ENCODE measurements at places on chromosomes 6 and 20.

DNA sequence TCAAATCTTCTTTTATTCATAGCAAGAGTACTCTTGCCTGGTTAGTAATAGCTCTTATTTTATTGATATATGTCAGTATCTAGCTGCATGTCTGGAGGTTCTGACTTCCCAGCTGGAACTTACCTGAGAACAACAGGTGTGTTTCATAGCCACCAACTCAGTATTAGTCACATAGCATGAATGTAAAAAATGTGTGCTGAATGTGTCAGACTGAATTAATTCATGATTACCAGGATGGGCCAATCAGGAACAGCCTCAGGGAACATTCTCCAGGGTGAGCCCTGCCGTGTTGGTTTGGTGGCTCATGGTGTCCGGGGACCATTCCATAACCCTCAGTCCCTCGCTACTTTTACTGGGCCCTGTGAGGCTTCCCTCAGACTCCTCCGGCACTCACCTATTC lies 99.7 kb downstream of the TULP4 start:
- DNase-seq = no peak

DNA sequence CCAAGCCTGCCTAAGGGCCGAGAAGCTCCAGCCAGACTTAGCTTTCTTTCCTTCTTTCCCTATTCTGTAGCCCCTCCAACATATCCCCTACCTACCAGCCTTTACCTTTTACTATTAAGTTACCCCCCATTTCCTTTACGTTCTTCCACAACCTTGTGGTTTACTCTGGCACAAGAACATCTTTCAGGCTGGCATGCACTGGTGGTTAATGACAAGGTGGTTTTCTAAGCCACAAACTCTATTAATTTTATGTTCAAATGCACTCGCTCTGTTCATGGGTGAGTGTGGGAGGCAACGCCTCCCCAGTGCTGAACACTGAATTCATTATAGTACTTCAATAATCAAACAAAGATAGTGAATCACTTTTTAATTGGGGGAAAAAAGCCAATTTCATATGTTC lies 64.4 kb downstream of the TRERF1 start:
- DNase-seq = no peak

GRCh38 chr6:13941902-13942301 lies 17.1 kb downstream of the RNF182 start:
- DNase-seq = peak; percentile 8

- no peak for DNase-seq
These were observed 33.3 kb downstream of the NQO2 start for GRCh38 chr6:3032986-3033385.

DNA sequence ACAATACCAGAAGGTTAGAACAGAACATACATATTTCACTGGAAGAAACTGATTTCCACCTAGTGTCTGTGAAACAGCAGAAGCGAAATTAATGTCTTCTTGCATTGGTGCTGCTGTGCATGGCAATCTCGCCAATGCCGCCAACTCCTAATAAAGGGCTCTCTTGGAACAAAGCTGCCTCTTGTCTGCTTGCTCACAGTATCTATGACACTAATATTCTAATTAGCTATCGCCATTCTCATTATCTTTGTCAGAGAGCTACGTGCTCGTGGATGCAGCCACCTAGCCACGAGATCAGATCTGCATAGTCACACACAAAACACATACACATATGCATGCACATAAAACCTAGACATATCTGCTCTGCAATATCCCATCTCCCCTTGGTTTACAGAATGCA lies 145.9 kb upstream of the OLIG3 start:
- no peak for DNase-seq

GRCh38 chr20:3798373-3798768 lies 2.3 kb downstream of the CDC25B start:
- DNase-seq = no peak

GRCh38 chr6:153013438-153013837 lies 10.9 kb upstream of the MTRF1L start:
- peak; percentile 26 for DNase-seq

DNA sequence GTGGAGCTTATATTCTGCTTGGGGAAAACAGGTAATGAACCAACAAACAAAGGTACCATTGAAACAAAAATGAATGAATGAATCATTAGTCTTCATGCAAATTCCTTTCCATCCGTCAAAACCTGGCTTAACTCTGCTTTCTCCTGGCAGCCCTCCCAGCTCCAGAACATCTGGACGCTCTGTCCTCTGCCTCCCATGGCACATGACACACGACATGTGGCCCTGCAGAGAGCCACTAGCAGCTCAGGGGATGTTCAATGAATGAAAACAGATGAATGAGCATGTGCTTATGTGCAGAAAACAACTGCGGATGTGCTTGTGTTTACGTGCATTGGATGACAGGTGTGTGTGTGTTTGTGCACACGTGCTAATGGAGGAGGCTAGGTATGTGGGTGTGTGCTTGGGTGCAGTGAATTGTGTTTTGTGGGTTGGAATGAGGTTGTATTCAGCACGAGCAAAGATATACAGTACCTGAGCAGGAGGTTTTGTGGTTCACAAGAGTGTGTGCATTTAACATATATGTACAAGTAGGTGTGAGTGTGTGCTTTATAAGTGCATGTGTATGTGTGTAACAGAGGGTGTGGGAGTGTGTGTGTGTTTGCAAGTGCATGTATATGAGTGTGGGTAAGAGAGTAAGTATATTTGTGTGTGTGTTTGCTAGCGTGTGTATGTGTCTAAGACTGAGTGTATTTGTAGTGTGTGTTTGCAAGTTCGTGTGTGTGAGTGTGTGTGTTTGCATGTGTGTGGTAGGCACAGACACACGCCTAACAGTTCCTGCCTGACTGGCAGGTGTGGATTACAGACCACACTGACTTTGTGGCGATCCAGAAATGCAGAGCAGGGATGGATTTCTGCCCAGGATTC lies 374.1 kb upstream of the SULF2 start:
- DNase-seq = no peak

GRCh38 chr6:133632206-133632605 lies 256.7 kb upstream of the TCF21 start:
- DNase-seq = peak; percentile 70

DNA sequence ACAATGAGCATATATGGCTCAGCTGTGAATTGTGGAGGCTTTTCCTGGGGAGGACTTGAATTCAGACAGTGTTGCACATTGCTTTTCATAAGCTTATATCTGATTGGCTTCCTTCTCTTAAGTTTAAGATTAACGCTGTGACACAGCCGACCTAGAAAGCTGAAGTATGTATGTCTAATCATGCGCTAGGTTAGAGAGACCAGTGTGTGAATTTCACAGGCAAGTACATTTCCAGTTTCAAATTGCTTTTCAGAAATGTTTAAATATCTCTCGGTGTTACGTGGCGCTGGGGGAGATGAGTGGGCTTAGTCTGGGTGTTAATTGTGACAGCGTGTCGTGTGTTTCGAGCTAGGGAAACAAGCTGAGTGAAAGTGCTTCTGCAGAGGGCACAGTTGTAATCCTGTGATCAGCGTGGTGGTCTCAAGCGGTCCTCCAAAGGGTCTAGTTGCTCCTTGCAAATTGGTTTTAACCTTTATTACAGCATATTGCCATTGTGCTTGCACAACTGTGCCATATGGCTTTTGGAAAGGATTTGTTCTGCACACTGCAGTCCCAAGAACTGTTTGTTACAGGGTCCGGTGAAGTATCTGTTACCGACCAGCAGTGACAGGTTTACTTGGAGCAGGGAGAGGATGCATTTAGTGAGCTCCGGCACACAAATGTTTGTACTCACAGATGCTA lies 166.6 kb downstream of the SASH1 start:
- DNase-seq = peak; percentile 69

DNA sequence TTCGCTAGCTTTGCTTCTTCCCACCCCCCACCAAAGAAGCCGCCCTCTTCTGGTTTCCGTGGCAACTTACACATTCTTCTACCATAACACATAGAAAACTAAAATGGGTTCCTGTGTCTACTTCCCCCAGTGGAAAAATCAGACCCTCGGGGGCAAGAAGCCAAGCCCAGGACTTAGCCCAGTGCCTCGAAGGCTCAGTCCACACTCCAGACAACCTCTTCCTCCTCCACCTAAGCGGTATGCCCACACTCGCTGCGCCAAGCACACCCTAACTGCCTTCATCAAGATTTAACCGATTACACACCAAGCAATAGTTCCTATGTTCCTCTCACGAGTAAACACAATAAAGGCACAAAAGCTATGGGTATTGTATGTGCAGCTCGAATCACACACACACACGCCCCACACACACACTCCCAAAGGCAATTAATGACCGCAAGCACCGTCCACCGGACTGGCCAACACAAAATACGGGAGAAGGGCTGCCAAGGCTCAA lies 537 bp downstream of the PPIL4 start:
- peak; percentile 87 for DNase-seq

GRCh38 chr6:12271997-12272396 lies 18.2 kb upstream of the EDN1 start:
- DNase-seq = no peak

GRCh38 chr6:129370268-129370916 lies 339.6 kb downstream of the ARHGAP18 start:
- DNase-seq = peak; percentile 85

- DNase-seq = peak; percentile 73
These were observed 20.1 kb upstream of the EMILIN3 start for GRCh38 chr20:41386502-41387427.
